ENCODE measurements at places on chromosomes 2 and 18. TPM values are rescaled to one million over a fixed set of nuclear protein-coding genes. Genes with fewer than 3 reads are reported as not detected.

ERBB4 gene
- total RNA-seq = 0.02 TPM

C2orf78 gene
- not detected for total RNA-seq

IGFBP5 gene
- 0.11 TPM for total RNA-seq

POLR1B gene
- 58.2 TPM for total RNA-seq

ROCK2 gene
- 20.6 TPM for total RNA-seq

SP5 gene
- total RNA-seq = not detected

UPP2 gene
- total RNA-seq = not detected

CCDC141 gene
- total RNA-seq = not detected

DNA sequence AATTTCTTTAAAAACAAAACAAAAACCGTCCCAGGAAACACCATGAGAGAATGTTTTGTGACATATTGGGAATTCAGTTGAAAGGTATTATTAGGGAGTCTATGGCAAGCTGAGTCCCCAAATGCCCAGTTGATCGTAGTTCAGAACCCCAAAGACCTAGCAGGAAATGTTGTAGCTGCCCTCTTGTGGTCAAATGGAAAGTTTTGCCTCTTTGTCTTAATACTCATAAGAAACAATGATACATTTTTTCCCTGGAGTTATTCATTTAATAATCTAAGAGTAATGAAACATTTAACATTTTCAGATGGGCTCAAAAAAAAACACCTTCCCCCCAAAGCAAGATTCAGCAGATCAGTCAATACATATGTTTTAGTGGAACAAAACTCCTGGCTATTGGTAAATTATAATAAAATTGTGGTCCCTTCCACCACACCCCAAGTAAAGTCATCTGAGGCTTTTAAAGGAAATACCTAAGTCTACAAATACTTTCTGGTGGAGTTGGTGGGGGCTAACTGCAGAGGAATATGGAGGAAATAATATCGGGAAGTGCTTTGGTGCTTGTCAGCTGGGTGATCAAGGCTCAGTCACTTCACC lies 37.8 kb upstream of the EFEMP1 start:
- DNase-seq = peak; percentile 46

- DNase-seq = peak; percentile 93
These were observed 65.1 kb downstream of the MBP start for GRCh38 chr18:77067291-77068061.

- no peak for DNase-seq
These were observed 63.8 kb downstream of the HAUS1 start for GRCh38 chr18:46167971-46168370.

GRCh38 chr2:1742681-1743395 lies 1.5 kb downstream of the PXDN start:
- DNase-seq = no peak

GRCh38 chr18:13810950-13811485 lies 12.9 kb upstream of the MC5R start:
- DNase-seq = peak; percentile 3

DNA sequence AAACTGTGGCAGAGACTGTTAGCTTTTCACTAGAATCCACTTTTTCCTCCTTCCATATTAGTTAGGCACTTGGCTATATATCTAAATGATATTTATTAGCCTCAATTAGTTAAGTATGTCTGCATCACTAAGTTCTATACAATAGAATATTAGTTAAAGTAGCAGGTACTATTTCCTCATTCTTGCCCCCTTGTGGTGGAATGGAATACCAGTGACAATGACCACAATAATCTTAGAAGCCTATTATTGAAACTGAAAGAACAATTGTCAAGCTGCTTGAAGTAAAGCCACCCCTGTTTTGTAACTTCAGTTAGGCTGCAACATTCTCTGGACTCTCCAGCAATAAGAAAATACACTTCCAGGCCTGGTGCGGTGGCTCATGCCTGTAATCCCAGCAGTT lies 476.3 kb upstream of the VWC2L start:
- no peak for DNase-seq

DNA sequence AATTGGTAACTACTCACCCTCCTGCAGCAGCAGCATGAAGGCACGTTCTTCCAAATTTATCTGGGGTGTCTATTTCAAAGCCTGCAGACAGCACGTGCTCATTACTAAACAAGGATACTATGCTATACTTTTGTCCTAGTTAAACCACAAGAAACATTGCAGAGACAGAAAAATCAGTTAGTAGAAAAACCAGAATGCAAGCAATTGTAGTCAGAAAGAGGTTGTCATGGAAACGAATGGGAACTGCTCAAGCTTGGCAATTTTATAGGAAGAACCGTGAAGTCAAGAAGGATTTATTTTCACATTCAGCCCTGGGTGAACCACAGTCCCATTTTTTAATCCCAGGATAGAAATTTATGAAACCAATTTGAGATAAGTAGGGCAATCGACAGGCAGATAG lies 162.2 kb upstream of the PGAP1 start:
- DNase-seq = no peak

- no peak for DNase-seq
These were observed 237.5 kb downstream of the EPHA4 start for GRCh38 chr2:221334481-221335218.

DNA sequence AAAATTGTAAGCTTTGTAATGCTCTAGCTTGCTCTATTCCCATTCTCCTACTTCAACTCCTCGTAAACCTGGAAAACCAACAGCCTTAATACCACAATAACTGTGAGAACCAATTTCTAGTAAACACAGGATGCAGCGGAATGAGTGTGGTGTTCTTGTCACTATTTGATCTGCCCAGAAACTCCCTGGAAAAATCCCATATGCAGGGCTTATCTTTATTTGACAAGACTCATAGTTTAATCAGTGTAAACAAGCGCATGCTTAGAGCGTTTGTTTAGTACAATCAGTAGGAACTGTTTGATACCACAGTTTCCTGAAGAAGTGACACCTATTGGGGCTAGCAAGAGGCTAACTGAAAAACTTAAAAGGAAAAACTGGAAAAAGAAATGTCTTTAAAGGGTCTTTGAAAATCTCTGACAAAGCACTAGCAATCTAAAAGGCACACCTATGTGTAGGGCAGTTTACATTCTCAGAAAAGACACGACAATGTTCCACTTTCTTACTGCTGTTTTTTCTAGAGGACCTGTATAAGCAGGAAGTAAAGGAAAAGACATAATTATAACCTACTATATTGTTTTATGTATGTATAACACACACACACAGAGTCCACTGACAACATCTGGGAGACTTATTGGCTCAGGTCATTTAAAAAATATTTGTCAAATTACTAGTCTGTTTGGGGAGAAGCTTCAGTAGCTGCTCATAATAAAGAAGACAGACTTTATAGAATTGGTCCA lies 241.4 kb upstream of the KLHL14 start:
- DNase-seq = no peak

All from HT1080 (cell line).